ENCODE measurements at places on chromosomes 4 and X.

DNA sequence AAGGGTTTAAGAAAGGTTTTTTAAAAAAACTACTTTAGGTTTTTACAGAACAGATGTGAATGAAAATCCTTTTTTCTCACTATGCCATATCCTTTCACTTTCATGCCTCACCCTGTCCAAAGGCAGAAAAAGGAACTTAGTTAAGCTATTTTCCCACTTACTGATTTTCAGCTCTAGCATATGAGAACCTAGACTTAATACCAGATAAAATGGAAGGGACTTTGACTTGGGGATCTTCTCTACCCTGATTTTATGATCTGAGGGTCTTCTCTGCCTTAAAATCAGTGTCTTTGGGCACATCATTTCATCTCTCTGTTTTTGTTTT, 42.4 kb downstream of the FNIP2 start:
- no peak for DNase-seq

DNA sequence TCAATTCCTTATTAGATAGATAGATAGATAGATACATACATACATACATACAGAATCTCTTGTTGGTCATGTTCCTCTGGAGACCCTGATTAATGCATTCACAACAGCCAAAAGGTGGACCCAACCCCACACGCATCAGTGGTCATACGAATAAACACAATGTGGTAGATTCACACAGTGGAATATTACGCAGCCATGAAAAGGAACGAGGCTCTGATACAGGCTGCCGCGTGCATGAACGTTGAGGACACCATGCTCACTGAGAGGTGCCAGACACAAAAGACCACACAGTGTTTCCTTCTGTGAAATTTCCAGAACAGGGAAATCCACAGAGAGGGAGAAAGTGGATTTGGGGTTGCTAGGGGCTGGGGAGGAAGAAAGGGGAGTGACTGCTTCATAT, 136.7 kb downstream of the CRLF2 start:
- DNase-seq, result no peak

GRCh38 chr4:54091637-54092404, 8.1 kb upstream of the GSX2 start:
- DNase-seq, result no peak

- DNase-seq, result no peak
These were observed 102.7 kb downstream of the SPCS3 start for GRCh38 chr4:176422511-176422910.

DNA sequence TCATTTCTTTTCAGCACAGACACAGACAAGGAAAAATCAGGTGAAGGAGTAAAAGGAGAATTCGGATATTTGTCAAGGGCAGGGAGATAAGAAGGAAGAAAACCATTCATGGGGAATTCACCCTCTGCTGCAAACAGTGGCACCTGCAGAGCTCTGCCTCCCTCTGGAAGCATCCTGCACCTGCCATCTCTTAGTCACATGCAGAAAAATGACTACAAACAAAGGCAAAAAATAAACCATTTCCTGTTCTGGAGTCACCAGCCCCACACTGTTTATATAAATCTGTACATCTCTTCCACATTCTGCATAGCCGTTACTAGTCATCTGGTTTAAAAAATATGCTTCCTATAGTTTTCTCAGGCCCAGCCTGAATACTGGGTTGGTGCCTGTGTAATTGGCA, 205.3 kb downstream of the ARAP2 start:
- DNase-seq, result no peak

GRCh38 chr4:57243076-57243475, 132.9 kb upstream of the IGFBP7 start:
- no peak for DNase-seq

DNA sequence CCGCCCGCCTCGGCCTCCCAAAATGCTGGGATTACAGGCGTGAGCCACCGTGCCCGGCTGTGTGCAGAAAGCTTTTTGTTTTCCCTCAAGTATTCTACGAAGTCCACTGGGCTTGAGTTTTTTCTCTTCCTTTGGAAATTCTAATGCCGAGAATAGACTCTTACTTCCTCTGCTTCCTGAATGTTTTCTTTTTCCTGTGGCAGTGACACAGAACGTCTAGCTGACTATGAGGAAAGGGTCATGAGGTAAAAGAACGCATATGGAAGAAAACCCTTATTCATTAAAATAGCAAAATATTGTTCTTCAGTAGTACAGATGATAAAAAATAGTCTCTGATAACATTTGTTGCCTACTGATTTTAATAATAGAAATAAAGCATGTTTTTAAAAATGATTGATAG, 4.9 kb upstream of the SLC25A4 start:
- no peak for DNase-seq

- DNase-seq, result no peak
These were observed 57.0 kb upstream of the RAP1GDS1 start for GRCh38 chr4:98204236-98204553.

DNA sequence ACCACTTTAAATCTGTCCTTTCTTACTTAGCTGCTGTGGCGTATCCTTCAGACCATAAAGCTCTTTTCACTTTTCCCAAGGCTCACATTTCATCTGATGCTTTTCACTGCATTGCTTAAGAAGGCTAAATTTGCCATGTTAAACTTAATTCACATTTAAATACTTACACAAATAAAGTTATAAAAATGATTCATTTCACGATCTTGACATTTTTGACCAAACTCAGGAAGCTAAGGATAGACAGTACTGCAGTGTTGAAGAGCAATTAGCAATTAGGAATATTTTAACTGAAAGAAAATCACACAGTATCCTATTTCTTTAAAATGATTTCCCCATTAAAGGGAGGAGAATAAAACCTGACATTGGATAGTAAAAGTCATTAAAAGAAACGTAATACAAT, 1038.6 kb downstream of the STPG2 start:
- no peak for DNase-seq

DNA sequence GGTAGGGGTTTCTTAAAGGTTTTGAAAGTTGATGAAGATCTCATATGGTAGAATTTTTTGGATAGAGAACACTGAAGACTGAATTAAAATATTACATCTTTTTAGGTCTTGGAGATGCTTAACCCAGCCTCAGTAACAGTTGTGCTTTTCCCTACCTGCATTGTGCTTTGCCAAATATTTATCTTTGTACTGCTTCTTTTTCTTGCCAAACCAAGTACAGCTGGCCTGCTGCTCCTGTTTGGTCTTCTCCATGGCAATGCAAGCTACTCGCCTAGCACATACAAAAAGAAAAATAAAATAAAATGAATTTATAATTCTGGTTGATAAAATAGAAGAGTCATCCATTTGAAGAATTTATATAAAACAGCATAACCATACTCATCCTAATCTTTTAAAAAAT, 95.4 kb downstream of the NYX start:
- DNase-seq, result peak; percentile 27

- no peak for DNase-seq
These were observed 10.8 kb upstream of the SORBS2 start for GRCh38 chr4:185822791-185823190.

DNA sequence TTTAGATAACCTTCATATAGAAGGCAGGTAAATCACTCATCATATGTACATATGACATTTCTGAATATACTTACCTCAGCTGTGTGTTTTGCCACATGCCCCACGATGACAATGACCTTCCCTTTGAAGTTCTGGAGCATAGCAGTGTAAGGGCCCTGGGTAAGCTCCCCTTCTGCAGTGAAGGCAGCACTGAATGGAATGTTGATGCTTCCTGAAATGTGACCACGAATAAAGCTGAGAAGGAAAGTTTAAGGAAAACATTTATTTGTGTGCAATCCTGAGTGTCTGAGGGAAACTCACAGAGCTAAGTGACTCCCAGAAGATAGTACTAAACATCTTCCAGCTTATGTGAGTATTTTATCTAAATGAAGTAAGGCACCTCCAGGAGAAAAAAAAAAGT, 200.1 kb downstream of the NPNT start:
- no peak for DNase-seq

- DNase-seq, result no peak
These were observed 368.8 kb downstream of the ANKRD50 start for GRCh38 chr4:124343661-124344171.

GRCh38 chr4:158519226-158519625, 2.5 kb upstream of the RXFP1 start:
- DNase-seq, result no peak

DNA sequence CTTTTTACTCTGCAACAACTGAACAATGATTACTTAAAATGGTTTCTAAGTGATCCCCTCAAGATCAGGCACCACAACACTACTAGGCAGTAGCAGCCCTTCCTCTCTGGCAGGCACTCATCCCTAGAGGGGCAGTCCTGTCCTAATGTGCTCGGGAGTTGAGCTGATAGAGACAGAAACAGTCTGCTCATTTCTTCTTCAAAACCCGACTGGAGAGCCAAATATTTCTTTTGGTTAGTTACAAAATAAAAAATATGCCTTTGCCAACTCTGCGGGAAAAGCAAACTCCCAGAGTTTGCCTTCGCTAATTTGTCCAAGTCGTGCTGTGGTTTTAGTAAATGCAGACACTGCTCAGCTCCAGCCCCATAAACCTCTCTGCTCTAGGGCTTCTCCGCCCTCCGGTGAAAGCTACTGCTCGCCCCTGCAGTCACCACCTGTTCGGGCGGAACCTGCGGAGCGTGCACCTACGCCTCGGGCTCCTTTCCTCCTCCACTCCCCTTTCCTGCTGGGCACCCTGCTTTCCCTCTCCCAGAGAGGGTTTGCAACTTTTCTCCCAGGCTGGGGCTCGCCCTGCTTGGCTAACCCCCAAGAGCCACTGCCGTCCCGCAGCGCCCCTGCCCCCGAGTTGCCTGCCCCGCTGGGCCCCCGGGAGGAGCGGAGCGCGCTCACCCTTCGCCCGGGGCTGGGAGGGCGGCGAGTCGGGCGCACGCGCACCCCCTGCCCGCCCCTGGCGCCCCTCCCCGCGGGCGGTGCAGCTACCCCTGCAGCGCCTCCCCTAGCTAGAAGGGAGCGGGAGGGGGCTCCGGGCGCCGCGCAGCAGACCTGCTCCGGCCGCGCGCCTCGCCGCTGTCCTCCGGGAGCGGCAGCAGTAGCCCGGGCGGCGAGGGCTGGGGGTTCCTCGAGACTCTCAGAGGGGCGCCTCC, at the start of gene NPNT:
TSS of gene NPNT (plus strand) at position 812 of the 923 bp plus-strand sequence. CDS start 182 bp downstream, outside the sequence.
- no peak for DNase-seq

GRCh38 chr4:2931512-2932301, 31.5 kb downstream of the NOP14 start:
- no peak for DNase-seq

GRCh38 chrX:1378306-1378759, 13.6 kb downstream of the SLC25A6 start:
- DNase-seq, result no peak

DNA sequence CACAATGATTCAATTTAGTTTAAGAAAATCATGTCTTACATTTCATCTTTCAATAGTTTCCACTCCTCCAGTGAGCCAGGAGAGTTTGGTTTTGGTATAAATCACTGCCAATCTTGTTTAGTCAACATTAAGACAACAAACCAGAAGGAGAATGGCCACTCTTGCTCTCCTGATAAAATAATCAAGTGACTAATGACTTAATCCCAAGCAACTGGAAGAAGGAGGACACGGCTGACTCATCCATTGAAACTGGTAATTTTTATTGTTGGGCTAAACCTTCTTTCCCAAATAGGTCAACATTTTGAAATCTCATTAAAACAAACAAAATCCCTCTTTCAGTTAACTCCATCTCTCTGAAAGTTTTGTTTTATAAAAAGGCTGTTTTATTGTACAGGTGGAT, 230.2 kb downstream of the CLCN4 start:
- DNase-seq, result no peak

- DNase-seq, result no peak
These were observed 4.2 kb downstream of the CENPVL3 start for GRCh38 chrX:51614353-51615012.

GRCh38 chr4:53960843-53961242, 103.6 kb downstream of the CHIC2 start:
- no peak for DNase-seq

DNA sequence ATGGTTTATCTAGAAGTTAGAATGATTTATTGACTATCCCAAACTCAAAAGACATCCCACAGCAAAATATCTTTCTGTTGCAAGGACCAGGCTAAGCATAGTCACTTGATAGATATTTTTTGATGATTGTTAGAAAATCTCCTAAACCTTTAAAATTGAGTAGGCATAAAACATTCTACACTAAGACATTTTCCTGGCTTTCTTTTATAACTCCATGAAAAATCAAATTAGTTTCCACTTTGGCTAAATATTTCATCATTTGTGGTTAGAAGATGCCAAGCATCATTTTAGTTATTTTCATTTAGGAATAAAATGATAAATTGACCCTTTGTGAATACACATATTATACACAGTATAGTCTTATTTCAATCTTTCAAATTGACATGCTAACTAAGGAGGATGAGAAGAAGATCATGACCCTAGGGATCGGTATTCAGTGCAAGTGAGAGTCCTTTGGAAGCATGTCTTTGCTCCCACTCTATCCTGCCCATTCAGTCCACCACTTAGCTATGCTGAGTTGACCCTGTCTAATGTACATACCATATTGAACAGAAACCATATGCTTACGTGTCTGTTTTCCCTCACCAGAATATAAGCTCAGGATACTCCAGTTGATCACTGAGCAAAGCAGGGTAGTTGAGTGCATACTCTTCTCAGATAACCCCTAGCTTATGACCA, 136.6 kb upstream of the OTUD4 start:
- no peak for DNase-seq

DNA sequence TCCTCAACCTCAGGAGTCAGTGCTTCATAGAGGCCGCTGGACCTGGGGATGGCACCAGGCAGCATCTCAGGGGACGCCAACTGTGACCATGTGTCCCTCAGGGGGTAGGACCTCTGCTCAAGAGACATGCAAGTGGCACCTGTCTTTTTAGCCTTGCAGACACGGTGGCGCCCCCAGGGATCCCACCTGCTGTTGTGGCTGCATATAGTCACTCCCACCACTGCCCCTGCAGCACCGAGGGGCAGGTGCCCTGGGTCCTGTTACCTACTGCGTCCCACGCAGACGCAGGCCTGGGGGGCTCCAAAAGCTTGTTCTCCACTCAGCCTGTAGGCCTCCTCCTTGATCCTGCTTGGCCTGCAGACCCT, 2.5 kb downstream of the MYL5 start:
- DNase-seq, result no peak

GRCh38 chr4:40475609-40476008, 140.5 kb downstream of the CHRNA9 start:
- DNase-seq, result no peak

- DNase-seq, result no peak
These were observed 128.3 kb downstream of the PJA1 start for GRCh38 chrX:69036674-69037573.

DNA sequence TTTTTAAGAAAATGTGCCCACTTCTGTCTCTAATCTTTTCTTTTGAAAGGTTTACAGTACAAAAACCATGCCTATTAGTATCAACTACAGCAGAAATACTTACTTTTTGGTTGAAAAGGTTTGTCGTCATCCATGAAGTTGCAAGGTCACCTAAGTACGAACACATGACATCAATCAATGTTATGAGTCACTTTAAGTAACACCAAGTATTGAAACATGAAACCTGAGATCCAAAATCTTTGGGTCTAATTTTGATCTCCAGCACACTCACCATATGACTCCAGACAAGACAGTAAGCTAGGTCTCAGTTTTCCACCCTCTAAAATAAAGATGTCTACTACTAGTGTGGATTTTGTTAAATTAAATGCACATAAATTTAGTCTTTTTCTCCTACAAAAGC, 8.4 kb downstream of the ZNF280C start:
- no peak for DNase-seq
